ENCODE measurements at places on chromosomes 11 and 22. TPM values are rescaled to one million over a fixed set of nuclear protein-coding genes. Genes with fewer than 3 reads are reported as not detected.

DNA sequence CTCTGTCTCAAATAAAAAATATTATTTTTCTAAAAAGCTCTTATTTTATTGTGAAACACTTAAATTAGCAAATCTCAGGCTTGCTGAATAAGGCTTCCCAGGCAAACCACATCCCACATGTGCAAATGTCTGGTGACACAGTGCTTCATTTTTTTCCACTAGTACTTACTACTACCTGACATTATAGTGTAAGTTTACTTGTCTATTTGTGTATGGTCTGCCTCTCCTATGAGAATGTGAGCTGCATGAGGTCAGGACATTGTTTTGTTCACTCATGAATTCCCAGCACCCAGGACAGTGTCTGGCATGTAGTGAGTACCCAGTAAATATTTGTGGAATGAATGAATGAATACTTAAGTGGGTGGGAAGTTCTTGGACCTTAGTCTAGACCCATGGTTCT, 103.1 kb downstream of the PTPRJ start:
- no peak for DNase-seq
- H3K4me3 ChIP-seq = no peak overlapping the region
- H3K4me1 ChIP-seq = peaks cover 39% of the 10 kb centered on the region
- no peak overlapping the region for H3K27ac ChIP-seq
- peaks cover 3% of the 10 kb centered on the region for H3K36me3 ChIP-seq

- no peaks in the 10 kb centered on the region for H3K36me3 ChIP-seq
- H3K4me1 ChIP-seq = peaks cover 19% of the 10 kb centered on the region
- H3K27me3 ChIP-seq = no peaks in the 10 kb centered on the region
- no peak for DNase-seq
- no peak overlapping the region for H3K27ac ChIP-seq
- H3K4me3 ChIP-seq = no peak overlapping the region
Observed at GRCh38 chr22:43017525-43018460, 2.8 kb upstream of the PACSIN2 start.

DNA sequence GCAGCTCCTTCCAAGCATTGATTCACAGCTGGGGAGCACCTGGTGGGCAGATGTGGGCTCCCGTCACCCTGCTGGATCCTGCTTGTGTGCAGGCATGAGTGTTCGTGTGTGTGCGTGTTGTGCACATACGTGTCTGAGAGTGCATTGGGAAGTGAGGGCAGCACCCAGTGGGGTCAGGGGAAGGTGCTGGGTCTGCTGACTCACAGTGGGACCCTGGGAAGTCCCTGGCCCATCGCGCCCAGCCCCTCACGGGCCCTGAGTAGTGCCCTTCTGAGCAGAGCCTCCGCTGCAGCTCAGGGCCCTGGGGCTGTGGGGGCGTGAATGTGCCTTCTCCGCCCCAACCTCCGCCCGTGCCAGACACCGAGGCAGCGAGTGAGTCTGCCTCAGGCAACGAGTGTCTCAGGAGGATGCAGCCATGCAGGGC, 36.8 kb downstream of the WNT11 start:
- H3K4me1 ChIP-seq = peaks cover 3% of the 10 kb centered on the region
- H3K36me3 ChIP-seq = no peaks in the 10 kb centered on the region
- DNase-seq = no peak
- H3K27ac ChIP-seq = no peak overlapping the region

MRGPRE gene
- not detected for total RNA-seq

Data from activated CD4-positive, alpha-beta memory T cell treated with anti-CD3 and anti-CD28 coated beads for 36 hours (primary cell).